Stimulated activated CD4-positive, alpha-beta T cell treated with anti-CD3 and anti-CD28 coated beads, TNF-alpha, amount 100 ng/mL, for 1 hour (primary cell): ENCODE measurements at places on chromosomes 16 and 17.

DNA sequence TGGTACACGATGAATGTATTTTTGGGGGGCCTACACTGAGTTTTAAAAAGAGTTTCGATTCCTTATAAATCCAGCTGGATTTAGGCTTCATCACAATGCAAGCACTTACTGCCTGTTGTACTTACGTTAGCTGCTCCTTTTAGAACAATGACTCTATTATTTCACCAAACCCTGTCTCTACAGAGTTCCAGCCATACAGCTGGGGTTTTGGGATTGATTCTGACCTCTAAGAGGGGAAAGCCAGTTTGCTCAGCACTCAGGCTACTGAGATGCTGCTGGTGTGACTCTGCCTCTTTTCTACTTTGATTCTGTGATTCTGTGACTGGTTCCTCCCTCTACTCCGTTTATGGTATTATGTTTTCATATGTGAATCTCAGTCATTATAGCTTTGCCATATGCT is 329.7 kb downstream of the ABCC12 start:
- DNase-seq: no peak

DNA sequence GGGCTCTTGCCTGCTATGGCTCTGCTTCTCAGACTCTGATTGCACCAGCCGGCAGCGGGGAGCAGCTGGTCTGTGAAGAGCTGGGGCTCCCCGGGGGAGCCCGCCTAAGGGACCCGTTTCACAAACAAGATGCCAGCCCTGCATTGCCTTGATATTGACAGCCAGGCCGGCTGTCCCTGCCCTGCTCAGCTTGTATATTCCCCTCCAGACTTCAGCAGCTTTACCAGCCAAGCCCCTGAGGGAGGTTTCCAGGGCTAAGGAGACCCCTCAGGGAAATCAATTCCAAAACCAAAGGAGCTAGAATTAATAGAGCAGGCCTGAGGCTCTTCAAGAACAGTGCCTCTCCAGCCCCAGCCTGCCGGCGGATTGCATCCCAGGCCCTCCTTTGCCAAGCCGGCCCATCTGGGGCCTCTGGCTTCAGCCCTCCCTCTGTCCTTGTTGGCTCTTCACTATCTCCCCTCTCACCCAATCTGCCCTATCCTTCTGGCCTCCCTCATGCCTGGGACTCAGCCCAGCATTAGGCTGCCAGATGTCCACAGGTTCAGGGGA is 5.7 kb downstream of the CALB2 start:
- DNase-seq: no peak

DNA sequence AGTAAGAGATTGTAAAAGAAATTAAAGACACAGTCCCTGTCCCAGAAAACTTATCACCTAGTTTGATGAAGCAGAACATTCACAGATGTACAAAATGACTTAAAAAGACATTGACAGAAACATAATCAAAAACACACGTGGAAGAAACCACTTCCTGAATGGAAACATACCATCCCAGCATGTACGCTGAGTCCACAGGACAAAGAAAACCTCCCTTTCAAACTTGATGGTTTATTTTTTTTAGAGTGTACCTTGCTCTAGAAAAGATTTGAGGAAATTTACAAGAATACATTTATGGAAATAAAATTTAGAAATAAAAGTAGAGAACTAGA is 140.9 kb downstream of the PMP22 start:
- DNase-seq: no peak

DNA sequence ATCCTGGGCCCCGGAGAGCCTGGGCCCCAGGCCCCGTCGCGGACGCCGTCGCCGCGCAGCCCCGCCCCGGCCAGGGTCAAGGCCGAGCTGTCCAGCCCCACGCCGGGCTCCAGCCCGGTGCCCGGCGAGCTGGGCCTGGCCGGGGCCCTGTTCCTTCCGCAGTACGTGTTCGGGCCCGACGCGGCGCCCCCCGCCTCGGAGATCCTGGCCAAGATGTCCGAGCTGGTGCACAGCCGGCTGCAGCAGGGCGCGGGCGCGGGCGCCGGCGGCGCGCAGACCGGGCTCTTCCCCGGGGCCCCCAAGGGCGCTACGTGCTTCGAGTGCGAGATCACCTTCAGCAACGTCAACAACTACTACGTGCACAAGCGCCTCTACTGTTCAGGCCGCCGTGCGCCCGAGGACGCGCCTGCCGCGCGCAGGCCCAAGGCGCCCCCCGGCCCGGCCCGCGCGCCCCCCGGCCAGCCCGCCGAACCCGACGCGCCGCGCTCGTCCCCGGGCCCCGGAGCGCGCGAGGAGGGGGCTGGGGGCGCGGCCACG is 36.8 kb upstream of the ZC3H18 start:
- no peak for DNase-seq

- no peak for DNase-seq
Observed at GRCh38 chr17:19335951-19336631, 26.4 kb downstream of the B9D1 start.

- DNase-seq: no peak
Observed at GRCh38 chr17:37512442-37513068, 22.9 kb downstream of the DUSP14 start.
